CD4-positive, alpha-beta T cell treated with Interleukin-21 for 1 hour (primary cell): ENCODE measurements at places on chromosomes 7 and 10.
A peak's percentile ranks its signal among the peaks of the same experiment; 100 is the strongest.

- peak; percentile 40 for DNase-seq
Observed at GRCh38 chr7:27576360-27576944, 86.2 kb downstream of the HIBADH start.

DNA sequence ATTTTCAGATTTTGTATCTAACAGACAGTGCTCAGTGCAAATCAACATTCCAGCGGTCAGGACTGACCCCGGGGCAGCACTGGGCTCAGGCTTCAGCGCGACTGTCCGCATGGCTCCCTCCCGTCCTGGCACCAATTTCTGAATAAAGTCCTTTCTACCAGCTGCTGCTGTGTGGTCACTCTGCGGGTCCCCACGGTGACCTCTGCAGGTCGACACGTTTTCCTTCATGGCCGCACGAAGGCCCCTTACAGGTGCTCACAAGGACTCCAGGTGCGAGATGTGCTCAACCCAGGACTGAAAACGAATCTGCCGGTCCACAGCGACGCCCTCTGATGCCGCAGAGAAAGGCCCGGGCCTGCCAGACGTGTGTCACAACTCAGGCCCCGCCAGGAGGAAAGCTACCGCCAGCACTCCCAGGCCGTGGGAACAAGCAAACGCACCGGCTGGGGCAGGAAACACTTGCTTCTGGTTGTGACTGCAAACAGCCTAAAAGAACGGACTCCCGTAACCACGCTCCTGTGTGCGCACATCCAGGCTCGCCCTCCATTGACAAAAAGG, 3.7 kb upstream of the UTF1 start:
- DNase-seq, result no peak

DNA sequence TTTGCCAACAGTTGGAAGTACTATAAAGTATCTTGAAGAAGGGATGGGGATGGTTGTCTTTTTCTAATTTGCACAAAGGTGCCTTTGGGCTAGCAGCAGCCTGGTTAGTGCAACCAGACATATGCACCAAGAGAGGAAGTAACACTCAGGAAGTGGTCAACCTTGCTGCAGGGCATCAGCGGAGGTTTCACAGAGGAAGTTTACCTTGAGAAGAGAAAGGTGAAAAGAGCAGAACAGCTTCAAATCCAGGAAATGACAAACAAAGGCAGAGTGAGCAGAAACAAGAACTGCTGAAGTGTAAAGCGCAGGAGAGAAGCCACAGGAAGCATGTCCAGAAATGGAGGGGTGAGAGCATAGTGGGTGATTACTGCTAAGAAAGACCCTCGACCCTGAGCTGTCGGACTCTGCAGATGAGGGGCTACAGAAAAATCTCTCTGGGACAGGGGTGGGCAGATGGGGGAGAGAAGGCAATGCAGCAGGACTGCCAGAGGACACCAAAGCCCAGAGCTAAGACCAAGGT, 66.9 kb downstream of the STK17A start:
- peak; percentile 89 for DNase-seq

DNA sequence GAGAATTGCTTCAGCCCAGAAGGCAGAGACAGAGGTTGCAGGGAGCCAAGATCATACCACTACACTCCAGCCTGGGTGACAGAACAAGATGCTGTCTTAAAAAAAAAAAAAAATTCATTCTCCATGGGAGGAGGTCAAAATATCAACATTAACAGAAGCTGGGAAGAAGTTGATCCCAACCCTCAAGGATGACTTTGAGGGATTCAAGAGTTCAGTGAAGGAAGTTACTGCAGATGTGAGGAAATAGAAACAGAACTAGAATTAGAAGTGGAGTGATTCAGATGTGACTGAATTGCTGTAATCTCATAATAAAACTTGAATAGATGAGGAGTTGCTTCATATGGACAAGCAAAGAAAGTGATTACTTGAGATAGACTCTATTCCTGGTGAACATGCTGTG, 19.7 kb upstream of the RPEL1 start:
- no peak for DNase-seq

DNA sequence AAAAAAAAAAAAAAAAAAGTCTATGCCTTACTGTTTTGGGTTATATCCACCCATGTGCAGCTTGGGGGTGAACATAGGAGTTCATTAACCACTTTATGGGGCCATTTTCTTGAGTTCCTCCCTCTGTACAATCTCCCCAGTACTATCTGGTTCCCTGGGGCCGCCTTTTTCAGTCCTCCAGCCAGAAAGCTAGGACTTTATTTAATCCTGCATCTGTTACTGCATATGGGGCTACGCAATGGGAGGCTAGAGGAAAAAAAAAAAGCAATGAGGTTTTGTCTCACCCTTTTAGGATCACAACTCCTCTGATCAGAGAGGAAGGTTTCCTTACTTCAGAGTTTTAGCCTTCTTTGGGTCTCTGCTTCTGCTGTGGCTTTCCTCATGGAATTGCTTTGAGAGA, 51.0 kb downstream of the BTRC start:
- no peak for DNase-seq

- DNase-seq, result no peak
Observed at GRCh38 chr7:28102797-28103196, 77.8 kb downstream of the JAZF1 start.

GRCh38 chr7:151245360-151246101, 3.0 kb downstream of the SMARCD3 start:
- peak; percentile 71 for DNase-seq
